PC-3 (cell line): ENCODE measurements at places on chromosomes 11 and 22.
A peak's percentile ranks its signal among the peaks of the same experiment; 100 is the strongest.

GRCh38 chr11:110433393-110434333, 3.9 kb downstream of the FDX1 start:
- peak; percentile 58 for DNase-seq

DNA sequence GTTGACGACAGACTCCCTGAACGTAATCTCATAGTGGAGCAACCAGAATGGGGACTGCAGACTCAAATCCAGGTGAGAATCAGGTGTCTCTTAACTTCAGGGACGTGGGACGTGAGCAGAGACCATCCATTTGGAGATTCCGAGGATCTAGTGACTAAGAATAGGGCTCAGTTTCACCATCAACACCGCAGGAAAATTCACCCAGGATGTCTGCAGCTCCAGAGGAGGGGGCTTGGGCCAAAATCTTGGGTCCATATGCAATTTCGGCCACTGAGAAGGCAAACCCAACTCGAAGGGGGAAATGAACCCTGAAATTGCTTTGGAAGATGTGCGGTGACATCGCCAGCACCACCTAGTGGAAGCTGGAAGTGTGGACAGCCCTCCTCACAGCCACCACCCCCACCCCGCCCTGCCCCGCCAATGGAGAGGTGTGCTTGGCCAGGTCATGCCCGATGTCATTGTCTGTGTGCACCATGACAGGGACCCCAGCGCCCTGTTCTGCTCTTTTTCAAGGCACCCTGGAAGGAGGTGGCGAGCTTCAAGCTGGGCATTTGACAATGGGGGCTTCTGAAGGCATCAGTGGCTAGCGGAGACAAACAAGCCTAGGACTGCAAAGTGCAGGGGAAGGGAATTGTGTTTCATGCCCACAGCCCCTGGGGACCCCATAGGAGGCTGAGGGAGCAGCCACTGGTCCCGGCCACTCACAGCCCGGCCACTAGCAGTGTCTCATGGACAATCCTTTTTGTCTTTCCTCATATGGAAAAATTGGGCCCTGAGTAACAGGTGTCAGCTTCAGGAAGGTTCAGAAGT, 24.8 kb downstream of the APOL1 start:
- peak; percentile 50 for DNase-seq

DNA sequence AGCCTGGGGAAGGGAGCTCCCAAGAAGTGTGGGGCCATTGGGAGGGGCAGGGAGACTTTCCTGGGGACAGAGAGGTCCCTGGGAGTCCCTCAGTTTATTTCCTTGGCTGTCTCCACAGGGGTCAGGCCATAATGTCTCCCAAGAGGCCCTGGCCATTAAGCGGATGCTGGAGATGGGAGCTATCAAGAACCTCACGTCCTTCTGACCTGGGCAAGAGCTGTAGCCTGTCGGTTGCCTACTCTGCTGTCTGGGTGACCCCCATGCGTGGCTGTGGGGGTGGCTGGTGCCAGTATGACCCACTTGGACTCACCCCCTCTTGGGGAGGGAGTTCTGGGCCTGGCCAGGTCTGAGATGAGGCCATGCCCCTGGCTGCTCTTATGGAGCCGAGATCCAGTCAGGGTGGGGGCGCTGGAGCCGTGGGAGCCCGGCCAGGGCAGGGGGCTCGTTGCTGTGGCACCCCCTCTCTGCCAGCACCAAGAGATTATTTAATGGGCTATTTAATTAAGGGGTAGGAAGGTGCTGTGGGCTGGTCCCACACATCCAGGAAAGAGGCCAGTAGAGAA, 58.4 kb downstream of the ST3GAL4 start:
- no peak for DNase-seq

DNA sequence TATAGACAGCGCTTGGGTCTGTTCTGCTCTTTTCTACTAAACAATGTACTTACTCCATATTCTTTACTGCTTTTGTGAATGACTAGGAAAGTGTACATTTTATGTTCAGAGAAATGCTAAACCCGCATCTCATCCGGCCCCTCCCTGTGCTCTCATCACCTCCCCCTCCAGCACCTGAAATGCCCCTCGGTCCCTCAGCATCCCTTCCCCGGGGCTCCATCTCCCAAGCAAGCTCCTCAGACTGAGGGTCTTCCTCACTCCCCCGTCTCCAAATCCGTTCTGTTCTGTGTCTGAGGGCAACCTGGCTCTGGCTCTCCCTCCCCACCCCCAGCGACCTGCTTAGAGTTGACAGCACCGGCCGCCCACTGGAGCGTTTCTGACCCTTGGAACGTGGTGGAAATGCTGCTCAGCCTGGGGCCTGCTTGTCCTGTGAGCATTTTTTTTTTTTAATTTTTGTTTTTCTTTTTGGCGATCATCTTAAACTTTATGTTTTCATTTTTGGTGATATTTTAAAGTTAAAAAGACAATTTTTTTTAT, 1.4 kb downstream of the SELENOO start:
- DNase-seq: no peak

DNA sequence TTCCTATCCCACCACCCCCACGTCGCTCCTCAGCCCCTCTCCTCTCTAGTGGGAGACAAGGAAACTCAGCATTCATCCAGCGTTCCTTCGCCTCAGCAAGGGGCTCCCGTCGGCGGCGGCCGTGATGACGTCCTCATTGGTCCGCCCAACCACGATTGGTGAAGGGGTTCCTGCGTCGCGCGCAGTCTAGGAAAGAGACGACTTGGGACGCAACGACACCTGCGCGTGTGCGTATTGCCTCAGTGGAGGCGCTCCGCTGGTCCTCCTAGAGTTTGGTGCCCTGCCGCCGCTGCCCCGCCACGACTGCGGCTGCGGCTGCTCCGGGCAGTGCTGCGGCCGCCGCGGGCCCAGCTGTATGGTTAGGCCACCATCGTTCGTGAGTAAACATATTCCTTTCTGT, 56.6 kb downstream of the CCDC81 start:
- no peak for DNase-seq

GRCh38 chr11:10002221-10002620, 291.8 kb downstream of the SBF2 start:
- peak; percentile 35 for DNase-seq

- DNase-seq: no peak
Measured at GRCh38 chr11:121554552-121554951, 101.8 kb upstream of the SORL1-AS1 start.

DNA sequence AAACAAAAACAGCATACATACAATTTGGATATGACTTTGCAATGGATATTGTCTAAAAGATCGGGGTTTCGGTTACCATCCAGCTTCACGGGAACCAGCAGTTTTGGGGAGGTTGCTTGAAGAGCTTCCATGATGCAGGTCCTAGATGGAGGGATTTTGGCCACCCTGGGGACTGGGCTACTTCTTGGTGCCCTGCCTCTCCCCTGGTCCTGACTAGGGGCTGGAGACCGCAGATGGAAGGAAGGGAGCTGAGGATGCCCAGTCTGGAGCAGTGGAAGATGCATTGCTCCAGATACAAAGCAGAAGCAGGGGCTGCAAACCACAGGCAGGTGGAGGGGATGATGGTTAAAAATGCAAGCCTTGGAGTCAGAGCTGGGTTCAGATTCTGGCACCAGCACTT, 13.5 kb downstream of the SOX10 start:
- no peak for DNase-seq

DNA sequence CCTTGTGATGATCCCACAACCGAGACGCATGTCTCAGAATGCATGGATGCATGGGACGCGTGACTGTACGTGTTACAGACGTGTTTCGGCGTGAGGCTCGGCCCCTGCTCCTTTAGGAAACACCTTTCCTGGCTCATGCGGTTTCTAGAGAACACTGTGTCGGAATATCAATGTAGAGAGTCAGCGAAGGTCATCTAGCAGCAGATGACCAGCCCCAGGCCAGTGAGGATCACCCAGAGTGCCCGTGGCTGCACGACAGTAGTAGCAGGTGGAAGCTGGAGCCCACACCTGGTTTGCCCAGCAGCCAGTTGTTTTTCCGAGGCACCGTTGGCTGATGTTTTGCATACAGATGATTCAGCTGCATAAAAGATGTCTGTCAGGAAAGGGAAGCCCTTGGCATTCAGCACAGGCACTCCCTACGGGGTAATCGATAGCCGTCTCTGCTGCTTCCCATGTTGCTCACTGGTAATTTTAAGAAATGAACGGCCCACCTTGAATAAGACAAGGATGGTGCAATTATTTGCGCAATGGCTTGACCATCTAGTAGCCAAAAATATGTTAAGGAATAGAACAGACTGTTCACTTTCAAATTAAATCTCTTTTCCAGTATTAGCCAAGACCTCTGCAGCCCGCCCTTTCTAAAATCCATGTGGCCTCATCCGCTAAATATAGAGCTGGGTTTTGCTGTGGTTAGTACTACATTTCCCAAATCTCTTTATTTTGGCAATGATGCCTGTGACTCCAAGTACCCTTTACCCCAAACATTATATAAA, 1.1 kb upstream of the CLTCL1 start:
- DNase-seq: no peak

- DNase-seq: no peak
Measured at GRCh38 chr11:861105-861479, 18.4 kb downstream of the TSPAN4 start.

- no peak for DNase-seq
Measured at GRCh38 chr11:67662835-67663531, 11.4 kb downstream of the ALDH3B2 start.

DNA sequence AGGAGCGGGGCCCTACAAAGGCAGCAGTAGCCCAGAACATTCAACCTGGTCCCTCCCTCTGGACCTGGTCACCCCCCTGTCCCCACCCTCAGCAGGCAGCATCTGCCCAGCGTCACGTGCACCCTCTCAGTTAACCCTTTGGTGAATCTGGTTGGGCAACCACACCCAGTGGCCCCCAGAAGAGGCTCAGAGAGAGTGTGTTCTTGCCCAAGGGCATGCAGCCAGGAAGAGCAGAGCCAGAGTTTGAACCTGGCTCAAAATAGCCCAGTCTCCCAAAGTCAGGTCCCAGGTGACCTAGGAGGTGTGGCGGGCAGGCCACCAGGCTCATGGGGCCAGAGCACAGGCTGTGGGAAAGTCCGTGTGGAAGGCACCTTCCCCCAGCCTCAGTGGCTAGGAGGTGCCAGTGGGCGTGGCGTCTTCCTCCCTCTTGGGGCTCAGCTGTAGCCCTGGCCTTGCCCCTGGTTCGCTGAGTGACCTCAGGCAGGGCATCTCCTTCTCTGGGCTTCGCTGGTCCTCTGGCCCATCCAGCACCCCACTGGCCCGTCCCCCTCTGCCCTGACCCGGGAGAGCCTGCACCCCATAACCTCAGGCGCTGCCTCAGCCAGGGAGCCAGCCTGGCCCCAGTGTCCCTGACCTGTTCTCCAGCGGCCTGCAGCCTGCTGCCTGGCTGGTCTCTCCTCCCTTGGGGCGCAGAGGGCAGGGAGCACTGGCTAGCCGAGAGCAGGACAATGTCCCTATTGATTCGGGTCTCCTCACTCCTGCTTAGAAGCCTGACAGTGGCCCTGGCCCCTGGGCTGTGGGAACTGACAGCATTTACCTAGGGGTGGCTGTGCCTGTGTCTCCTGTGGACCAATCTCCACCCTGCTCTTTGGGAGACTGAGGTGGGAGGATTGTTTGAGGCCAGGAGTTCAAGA, 7.0 kb downstream of the ALDH3B1 start:
- no peak for DNase-seq

- no peak for DNase-seq
Measured at GRCh38 chr11:66226101-66226500, 42.3 kb upstream of the RAB1B start.

DNA sequence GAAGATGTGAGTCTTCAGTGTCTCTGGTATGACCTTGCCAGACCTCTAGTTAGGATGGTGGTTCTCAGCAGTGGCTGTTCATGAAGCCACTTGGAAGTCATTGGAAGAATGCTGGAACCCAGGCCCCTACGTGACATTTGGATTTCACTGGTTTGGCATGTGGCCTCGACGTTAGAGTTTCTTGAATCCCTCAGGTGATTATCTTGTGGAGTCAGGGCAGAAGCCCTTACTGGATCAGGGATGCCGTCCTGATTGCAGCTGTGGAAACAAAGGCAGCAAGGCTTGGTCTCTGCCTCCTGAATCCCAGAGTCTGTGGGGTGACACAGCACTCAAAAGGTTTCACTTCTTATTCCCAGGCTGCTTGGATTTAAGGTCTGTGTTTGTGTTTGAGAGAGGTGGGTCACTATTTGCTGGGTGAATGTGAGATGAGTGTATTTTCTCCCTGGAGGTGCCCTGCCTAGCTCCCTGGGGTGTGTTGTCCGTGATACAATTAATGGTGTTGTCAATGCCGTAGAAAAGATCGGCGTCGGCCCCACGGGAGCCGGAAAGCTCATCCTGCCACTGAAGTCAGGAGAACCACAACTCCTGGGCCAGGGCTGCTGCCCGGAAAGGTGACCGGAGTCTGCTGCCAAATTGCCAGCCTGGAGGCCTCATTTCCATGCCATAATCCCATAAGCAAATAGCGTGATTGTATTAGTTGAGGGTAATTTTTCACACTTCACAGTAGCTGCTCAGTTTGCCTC, 939.0 kb downstream of the BRD1 start:
- DNase-seq: no peak

GRCh38 chr11:129894278-129895125, 876 bp downstream of the NFRKB start:
- DNase-seq: peak; percentile 21

DNA sequence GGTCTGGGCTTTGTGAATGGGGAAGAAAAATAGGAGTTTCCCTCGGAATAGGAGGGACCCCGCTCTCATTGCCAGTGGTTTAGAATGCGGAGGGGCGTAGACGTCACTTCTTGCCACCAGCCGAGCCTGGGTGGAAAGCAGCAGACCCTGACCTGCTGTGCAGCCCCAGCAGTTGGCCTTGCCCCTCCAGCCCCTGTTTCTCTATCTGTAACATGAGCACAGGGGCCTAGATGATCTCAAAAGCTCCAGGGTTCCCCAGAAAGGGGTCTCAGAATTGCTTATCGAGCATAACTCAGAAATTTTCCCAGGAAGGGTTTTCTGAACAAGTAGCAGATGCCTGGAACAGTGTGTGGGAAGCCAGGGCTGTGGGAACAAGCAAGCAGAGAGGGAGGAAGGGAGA, 43.9 kb downstream of the C11orf91 start:
- no peak for DNase-seq

GRCh38 chr11:91932151-91932821, 292.3 kb upstream of the FAT3 start:
- peak; percentile 80 for DNase-seq

GRCh38 chr11:87320123-87320522, 282.4 kb downstream of the TMEM135 start:
- no peak for DNase-seq

GRCh38 chr11:2917842-2918490, 11.3 kb downstream of the PHLDA2 start:
- DNase-seq: no peak

- no peak for DNase-seq
Measured at GRCh38 chr11:132439711-132440255, 1069.4 kb downstream of the NTM start.

GRCh38 chr22:50739279-50739691, 1.3 kb downstream of the ACR start:
- no peak for DNase-seq

- no peak for DNase-seq
Measured at GRCh38 chr22:48781868-48782267, 1045.8 kb downstream of the BRD1 start.

- no peak for DNase-seq
Measured at GRCh38 chr11:10358696-10359095, 53.8 kb downstream of the ADM start.
